ENCODE measurements at places on chromosomes 3 and 15. TPM values are rescaled to one million over a fixed set of nuclear protein-coding genes. Genes with fewer than 3 reads are reported as not detected.

The ERICH6 gene
- not detected for total RNA-seq

The ITGB5 gene
- 462 TPM for total RNA-seq

The PLCB2 gene
- total RNA-seq = 1.0 TPM

The SQOR gene
- total RNA-seq = 79.3 TPM

The FBXW12 gene
- not detected for total RNA-seq

The ATP10A gene
- 9.8 TPM for total RNA-seq
